AG08396 (cell line): ENCODE measurements at places on chromosomes 5 and 9.

DNA sequence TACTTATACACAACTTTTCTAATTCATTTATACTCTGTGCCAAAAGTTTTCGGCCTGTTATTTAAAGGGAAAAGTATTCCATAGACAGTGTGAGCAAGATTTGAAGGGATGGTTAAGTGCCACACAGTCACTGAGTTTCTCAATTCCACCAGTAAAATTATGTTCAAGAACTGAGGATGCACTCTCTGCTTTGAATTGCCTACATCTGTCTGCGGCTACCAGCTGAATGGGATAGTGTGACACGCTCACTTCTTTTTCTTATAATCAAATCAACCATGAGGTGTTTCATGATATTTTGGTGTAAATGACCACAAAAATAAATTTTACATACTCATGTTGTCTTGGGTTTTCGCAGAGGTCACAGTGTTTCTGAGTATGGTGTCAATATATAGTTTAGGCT, 218.4 kb upstream of the TMEM161B start:
- DNase-seq, result no peak

DNA sequence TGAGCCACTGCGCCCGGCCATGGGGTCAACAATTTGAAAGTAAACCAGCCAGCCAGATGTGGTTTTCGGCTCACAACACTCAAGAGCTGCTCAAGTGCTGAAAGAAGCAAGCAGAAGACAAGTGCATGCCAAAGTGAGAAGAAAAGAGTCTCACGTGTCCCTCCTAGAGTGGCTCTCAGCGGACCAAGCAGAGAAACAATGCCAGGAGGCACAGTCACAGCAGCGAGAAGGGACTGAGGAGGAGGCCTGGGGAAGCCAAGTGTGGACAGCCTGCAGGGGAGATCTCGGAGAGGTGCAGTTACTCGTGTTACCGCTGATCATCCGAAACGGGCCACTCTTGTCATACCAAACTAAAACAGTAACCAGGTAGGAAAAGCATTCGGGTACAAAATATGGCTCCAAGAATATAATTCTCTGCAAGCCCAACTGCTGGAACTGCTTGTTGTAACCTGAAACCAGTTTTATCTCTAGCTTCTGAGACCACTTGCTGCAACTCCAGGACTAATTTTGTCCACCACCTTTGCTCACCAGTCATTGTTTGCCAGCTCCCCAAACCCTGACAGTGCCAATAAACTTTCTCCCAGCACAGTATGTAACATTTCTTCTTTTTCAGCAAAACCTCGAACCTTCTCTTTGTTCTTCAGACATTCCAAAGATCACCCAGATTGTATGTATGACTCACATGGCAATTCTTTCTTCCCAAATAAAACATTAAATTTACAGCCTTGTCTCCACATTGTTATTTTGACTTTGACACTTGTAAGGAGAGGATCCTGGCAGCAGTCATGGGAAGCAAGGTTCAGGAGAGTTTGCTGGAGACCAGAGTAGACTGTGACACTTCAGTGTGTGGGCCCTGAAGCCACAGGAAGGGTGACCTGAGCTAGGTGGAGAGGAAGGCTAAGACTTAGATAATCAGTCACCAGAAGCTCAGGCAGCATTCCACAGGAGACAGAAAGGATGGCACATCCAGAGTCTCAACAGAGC, 6.3 kb downstream of the SLC35D2 start:
- peak; percentile 37 for DNase-seq

DNA sequence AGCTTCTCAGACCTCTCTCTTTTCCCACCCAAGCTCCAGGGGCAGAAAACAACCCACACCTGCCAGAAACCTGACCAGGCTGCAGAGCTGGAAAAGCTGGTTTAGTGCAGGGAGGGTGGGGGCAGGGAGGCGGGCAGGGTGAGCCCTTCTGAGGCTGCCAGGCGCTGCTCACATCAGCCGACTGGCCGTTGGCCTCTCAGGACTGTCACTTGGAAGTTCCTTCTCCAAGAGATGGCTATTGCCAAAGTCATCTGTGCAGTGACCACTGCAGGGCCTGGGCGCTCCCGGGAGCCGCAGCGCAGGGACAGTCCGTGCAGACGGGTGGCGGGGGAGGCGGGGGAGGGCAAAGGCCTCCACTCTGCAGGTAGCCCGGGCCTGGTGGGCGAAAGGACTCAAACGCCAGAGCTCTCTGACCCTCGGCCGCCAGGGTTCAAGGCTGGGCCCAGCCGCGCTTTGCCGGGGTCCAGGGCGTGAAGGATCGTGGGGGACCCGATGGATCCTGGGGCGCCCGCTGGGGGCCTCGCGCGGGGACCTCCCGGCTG, 205.0 kb upstream of the IER5L start:
- peak; percentile 56 for DNase-seq

DNA sequence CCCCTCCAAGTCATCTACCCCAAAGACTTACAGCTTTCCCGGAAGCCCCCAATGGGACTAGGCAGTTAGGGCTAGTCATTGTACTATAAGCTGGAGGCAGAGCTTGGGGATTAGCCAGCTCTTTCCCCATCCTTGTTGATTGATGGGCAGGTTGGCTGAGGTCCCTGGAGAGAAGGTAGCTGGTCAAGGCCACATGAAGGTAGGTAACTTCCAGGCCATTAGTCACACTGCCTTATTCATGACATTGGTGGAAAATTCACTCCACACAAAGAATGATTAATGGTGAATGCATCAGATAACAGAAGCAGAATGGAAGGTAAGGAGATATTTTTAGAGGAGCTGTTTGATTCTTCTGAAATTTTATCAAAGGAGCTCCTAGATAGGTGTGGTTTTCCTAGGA, 49.5 kb upstream of the TGFBR1 start:
- no peak for DNase-seq

DNA sequence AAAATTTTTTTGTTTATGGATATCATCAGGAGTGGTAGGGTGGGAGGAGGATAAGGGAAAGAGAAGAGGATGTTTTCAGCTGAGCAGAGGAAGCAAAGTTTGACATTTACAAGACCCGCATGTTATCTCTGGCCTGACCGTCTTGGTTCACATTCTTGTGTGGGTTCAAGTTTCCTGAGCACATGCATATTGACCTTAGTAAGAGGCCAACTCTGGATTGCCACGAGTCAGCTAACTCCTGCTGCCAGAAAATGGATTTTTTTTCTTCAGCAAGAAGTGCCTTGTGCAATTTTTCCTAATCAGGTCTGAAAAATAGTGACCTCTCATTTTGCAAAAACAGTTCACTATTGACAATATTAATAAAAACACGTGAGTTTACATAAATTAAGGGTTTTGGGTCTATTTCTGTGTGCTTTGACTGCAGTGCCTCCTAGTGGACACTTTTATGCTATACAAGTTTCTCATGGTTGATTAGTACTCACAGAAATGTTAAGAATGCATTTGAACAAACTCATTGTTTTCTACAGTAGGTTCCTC, 27.1 kb upstream of the BASP1 start:
- no peak for DNase-seq

DNA sequence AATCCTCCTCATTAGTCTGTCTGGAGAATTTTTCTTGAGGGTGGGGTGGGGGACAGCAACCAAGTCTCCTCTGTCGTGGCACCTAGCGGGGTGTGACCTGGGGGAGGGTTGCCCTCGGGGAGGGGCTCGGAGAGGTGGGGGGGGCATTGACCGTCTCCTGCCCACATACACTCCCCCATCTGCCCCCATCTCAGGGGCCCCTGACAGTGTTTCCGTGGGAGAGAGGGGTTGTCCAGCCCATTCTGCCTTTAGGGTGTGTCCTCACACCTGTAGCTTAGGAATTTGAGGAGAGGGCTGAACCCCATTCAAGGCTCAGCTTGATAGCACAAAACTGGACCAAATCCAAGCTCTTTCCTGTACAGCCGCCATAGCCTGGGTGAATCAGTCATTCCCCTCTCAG, 5.9 kb upstream of the CXXC5 start:
- DNase-seq, result no peak

DNA sequence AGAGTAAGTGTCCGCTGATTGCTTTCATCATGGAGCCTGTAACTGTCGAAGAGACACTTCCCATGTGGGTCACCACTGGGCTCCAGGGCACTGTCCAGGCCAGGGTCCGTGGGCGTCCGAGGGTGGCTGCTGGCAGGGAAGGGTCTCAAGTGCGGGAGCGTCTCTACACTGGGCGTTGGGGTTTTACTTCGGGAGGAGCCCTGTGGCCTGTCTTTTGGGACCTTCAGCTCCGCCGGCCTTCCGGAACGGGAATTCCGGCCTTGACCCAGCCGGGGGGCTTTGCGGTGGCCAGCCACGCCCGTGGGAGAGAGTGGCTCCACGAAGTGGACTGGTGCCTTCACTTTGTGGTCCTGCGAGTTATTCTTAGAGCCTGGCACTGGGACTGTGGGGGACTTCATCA, 86.2 kb downstream of the CAMSAP1 start:
- no peak for DNase-seq

- no peak for DNase-seq
Measured at GRCh38 chr9:69254223-69254622, 70.8 kb upstream of the ENTREP1 start.

DNA sequence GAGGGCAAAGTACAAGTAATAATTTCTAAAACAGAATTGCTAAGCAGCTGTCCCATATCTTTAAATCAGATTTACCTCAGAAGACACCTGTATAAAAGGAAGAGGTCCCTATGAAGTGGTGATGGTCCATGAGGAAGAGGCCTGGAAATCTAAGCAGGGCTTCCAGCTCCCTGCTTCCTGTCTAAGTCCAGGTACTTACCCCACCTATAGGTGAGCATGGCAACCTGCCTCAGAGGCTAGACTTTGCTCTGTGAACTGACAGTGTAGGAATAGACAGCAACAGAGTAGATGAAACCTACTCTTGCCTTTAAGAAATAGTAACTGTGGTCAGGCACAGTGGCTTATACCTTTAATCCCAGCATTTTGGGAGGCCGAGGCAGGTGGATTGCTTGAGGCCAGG, 55.8 kb upstream of the ARRDC3 start:
- no peak for DNase-seq

DNA sequence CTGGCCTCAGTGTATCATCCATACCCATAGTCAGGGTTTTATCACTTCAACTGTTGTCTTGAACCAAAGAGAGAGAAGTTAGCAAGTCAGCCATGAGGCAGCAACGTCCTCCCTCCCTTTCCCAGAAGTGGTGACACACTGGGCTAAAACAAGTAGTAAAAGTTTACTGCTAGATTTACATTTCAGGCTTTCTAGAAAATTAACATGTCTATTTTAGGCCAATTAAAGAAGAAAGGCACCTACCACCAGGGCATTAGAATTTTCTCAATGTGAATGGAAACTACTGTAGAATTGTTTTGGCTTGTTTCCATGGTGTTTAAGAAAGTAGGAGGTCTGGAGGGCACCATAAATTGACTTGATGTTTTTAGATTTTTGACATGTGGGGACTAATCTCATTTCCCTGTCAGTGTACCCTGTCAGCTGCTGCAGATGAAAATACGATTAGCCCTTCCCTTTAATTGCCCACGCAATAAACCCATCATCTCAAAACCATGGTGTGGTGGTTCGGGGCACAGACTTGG, 121.8 kb upstream of the ELL2 start:
- no peak for DNase-seq

DNA sequence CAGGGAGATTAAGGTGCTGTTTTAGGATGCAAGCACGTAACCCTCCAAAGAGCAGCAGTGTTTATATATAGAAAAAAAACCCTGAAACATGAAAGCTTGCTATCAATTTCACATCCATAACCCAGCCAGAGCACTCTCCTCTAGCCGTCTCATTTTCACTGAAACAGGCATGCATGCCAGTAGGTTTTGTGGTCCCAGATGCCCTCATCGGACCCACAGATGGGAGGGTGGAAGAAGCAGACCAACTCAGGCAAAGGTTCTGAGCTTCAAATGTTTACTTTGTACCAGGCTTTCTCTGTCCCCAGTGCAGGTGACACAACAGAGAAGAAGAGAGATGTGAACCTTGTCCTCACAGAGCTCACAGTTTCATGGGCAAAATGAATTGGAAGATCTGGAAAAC, 127.4 kb upstream of the ATP10B start:
- no peak for DNase-seq

GRCh38 chr9:109476642-109477257, 21.4 kb downstream of the PTPN3 start:
- DNase-seq, result no peak

DNA sequence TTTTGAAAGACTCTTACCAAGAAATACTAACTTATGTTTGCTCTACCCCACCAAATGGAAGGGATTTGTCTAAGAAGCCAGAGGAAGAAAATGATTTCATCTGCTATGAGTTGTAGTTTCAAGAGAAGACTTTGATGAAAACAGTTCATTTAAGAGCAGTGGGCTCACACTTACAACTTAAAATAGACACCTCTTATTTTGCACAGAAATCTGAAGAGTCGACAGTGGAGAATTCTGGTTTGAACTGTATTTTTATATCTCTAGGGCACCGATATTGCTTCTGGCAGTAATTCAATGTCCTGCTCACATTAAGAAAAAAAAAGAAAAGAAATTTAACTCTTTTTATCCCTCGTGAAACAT, 1.9 kb upstream of the DAB2 start:
- no peak for DNase-seq

GRCh38 chr5:172137046-172137445, 51.0 kb downstream of the STK10 start:
- no peak for DNase-seq

GRCh38 chr9:98838868-98839565, 31.5 kb downstream of the GALNT12 start:
- no peak for DNase-seq

GRCh38 chr9:95729046-95729445, 146.4 kb upstream of the ERCC6L2 start:
- DNase-seq, result no peak

- peak; percentile 11 for DNase-seq
Measured at GRCh38 chr9:136045595-136046553, 49.2 kb downstream of the NACC2 start.

GRCh38 chr9:24144796-24145195, 318.8 kb upstream of the ELAVL2 start:
- no peak for DNase-seq

- peak; percentile 37 for DNase-seq
Measured at GRCh38 chr5:1380011-1380817, 35.3 kb upstream of the CLPTM1L start.

DNA sequence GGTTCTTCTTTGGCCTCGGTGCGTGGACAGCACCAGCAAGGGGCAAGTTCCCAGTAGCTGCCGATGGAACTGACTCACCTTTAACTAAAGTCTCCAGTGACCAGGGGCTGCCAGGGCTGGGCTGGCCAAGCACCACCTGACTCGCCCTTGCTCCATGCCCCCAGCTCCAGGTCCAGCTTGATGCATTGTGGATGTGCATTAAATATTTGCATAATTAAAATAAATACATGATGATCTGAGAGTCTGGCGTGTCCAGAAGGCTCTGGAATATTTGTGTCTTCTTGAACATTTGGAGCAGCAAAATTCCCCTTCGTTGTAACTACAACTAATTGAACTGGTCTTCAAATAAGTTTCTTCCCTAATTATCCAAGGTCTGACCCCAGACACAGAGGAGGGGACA, 9.5 kb upstream of the PRDM12 start:
- DNase-seq, result no peak

- no peak for DNase-seq
Measured at GRCh38 chr5:154466147-154466546, 11.9 kb downstream of the HAND1 start.
